ENCODE measurements at places on chromosomes 13 and 19.
A peak's percentile ranks its signal among the peaks of the same experiment; 100 is the strongest.

DNA sequence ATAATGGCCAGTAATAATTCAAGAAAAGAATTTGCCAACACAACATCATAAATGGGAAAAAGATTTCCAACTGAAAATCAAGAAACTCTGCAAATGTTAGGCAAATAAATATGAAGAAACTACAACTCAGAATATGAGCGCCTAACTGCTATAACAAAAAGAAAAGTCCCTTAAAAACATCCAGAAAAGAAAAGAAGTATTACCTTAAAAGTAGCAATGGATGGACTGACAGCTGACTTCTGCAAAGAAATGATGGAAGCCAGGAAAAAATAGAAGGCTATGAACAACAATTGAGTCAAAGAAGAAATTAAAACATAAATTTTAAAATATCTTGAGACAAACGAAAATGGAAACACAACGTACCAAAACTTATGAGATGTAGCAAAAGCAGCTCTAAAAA lies 482.3 kb upstream of the ZNF507 start:
- DNase-seq = no peak

DNA sequence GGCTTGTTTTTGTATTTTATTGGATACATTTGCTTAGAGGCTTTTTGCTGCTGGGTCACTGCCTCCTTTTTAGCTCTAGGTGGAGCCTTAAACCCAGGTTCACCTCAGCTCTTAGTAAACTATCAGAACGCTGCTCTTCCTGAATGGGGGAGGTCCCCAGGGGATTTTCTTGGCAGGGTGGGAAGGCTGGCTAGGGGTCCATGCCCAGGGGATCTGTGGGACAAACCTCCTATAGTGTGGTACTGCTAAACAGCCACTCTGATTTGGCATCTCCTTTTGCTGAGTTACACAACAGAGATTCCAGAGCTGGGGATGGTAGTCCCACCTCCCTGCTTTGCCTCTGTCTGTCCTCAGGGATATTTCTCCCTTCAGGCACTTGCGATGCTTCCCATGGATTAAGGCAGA lies 204.9 kb downstream of the ZIC5 start:
- peak; percentile 37 for DNase-seq

DNA sequence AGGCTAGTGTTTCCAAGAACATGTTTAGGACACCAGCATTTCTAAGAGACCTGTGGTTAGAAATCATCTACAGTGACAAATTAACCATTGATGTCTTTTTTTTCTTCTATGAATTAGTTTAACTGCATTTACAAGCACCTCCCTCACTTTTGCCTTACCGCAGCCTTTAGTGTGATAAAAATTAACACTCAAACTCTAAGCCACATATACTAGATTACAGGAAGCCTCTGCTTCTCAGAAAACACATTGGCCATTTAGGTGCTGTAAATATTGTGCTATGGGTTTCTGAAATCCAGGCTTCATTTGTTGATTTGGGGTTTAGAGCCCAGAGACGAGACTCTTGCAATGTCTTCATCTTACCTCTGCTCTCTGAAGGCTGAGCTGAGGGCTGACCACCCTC lies 34.6 kb upstream of the OLFM4 start:
- no peak for DNase-seq

DNA sequence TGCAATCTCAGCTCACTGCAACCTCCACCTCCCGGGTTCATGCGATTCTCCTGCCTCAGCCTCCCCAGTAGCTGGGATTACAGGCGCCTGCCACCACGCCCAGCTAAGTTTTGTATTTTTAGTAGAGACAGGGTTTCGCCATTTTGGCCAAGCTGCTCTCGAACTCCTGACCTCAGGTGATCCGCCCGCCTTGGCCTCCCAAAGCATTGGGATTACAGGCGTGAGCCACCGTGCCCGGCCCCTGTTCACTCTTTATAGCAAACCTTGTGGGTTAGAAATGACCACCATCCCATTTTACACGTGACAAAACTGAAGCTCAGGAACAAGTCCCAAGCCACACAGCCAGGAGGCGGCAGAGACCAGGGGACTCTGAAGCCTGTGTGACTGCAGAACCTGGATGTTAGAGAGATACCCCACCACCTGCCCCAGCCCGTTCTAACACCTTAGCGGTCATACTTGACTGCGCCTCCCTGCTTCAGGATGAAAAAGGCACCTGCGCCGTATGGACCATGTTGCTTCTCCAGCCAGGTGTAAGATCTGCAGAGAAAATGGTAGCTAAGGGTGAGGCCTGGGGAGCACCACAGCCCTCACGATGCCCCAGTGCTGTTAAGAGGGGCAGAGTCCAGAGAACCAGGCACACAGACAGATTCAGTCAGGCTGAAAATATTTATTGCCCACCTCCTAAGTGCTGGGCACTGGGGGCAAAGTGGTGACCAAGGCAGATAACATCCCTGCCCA lies 3.6 kb downstream of the DMAC2 start:
- DNase-seq = no peak

GRCh38 chr13:35693134-35693784 lies 216.8 kb upstream of the MAB21L1 start:
- DNase-seq = no peak

DNA sequence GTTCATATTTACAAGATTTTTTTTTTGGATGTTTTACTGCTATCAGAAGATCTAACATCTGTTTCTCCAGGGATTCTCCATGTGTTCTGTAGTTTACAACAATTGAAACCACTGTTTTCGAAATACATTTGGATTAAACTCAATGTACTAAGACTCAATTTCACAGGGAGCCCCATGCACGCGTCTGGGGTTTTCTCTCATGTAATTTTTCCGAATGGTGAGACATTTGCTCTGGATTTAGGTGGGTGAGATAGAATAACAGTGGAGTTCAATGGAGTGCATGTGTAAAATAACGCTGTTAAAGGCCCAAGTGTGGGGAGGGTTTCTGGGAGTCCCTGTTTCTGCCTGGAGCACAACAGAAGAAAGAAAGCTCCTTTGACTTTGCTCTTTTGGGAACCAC lies 330.3 kb downstream of the TSHZ3 start:
- no peak for DNase-seq

GRCh38 chr19:35204799-35205732 lies 23.5 kb downstream of the FAM187B start:
- DNase-seq = no peak

DNA sequence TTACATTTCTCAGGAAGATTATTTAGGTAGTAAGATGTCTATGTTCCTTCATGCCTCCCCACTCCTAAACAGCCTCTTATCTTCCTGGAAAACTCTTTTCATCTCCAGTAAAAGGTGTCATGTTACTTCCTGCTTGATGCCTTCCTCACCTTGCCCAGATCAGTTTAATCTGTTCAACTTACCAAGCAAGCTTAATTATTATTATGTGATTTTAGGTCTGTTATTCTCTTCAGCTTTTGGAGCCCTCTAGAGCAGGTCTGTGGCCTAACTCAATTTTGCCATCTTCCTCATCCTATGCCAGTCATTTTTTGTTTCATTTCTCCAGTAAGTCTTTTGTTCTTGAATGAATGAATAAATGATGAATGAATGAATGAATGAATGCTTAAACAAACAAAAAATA lies 528.4 kb downstream of the DCT start:
- peak; percentile 28 for DNase-seq

DNA sequence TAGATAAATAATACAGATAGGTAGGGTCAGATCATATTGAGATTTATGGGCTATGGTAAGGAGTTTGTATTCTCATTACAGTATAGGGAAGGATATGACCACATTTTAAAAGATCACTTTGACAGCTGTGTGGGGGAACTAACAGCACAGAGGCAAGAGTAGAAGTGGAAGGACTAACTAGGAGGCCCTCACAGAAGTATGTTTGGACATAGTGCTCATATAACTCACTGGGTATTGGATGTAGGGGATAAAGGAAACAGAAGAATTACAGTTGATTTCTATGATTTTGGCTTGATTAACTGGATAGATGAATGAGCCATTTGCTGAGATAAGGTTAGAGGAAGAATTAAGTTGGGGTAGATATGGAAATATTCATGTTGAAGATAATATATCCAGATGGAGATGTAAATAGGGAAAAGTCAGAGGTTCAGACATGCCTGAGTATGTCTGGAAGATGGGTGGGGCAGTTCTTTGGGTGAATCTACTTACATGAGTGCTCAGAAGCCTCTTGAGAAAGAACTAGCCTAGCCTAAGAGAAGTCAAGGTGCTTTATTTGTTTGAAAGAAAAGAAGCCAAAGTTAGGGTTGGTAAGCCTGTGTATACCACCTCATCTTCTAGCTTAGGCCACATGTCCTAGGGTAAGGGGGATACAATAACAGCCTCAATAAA lies 133.4 kb downstream of the NDFIP2 start:
- DNase-seq = no peak

- no peak for DNase-seq
These were observed 90.9 kb downstream of the SIPA1L3 start for GRCh38 chr19:37997911-37998344.

DNA sequence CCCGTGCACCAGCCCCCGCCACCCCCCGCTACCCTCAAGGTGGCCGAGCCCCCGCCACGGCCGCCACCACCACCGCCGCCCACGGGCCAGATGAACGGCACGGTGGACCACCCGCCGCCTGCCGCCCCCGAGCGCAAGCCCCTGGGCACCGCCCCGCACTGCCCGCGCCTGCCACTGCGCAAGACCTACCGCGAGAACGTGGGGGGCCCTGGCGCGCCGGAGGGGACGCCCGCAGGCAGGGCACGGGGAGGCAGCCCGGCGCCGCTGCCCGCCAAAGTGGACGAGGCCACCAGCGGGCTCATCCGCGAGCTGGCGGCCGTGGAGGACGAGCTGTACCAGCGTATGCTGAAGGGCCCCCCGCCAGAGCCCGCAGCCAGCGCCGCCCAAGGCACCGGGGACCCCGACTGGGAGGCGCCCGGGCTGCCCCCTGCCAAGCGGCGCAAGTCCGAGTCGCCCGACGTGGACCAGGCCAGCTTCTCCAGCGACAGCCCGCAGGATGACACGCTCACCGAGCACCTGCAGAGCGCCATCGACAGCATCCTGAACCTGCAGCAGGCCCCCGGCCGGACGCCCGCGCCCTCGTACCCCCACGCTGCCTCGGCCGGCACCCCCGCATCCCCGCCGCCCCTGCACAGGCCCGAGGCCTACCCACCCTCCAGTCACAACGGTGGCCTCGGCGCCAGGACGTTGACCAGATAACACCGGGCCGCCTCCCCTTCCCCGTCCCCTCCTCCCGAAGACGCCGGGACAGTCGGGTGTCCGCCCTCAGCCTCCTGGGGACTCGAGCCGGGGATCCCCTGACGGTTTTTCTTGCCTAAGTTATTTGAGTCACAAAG lies 11.3 kb upstream of the EHD2 start:
- DNase-seq = no peak

DNA sequence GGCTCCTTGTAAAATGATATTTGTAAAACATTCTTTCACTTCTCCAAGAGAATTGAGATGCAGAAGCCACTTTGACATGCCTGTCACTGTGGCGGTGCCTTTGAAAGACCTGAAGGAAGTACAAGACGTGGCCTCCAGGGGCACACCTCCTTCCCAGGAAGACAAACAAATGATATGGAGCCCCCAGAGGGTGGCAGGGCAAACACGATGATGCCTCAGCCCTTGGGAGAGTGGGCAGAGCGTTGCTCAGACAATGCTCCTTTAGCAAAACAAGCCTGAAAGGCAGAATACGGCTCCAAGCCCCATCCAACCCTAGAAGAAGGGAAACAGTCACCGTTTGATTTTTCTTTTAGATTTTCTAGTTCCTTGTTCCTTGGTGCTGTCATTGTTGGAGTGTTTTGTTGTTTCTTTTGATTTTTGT lies 9.2 kb upstream of the ATP12A start:
- no peak for DNase-seq

DNA sequence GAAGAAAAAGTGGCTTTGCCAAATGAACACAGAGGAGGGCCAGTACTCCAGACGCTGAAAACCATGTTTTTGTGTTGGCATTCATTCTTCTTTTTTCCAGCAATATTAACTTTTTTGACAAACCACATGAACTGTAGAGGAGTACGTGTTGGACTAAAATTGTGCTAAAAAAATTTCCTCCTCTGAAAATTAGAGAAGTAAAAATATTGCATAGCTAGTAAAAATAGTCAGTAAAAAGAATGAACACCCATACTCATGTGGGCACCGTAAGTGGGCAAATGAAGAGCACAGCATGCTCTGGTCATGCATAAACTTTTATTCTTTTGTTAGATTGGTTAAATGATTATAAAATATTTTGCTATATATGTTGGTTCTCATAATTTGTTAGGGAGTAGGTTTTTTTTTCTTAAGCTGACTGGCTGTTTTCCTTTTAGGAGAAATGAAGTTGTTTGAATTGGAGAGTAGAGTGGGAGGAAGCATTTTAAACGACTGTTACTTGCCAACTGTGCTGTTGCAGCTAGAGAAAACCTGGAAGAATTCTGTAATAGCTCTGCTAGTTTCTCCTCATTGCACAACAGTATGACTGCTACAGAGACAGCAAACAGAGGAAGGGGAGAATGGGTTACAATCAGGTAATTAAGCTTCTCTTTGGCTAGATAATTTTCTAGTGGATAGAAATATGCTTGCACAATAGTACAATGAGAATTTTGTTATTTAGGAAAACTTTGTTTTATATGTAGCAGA lies 222.4 kb downstream of the KCTD12 start:
- DNase-seq = no peak

- no peak for DNase-seq
These were observed 20.2 kb upstream of the ERVV-1 start for GRCh38 chr19:52993342-52994178.

DNA sequence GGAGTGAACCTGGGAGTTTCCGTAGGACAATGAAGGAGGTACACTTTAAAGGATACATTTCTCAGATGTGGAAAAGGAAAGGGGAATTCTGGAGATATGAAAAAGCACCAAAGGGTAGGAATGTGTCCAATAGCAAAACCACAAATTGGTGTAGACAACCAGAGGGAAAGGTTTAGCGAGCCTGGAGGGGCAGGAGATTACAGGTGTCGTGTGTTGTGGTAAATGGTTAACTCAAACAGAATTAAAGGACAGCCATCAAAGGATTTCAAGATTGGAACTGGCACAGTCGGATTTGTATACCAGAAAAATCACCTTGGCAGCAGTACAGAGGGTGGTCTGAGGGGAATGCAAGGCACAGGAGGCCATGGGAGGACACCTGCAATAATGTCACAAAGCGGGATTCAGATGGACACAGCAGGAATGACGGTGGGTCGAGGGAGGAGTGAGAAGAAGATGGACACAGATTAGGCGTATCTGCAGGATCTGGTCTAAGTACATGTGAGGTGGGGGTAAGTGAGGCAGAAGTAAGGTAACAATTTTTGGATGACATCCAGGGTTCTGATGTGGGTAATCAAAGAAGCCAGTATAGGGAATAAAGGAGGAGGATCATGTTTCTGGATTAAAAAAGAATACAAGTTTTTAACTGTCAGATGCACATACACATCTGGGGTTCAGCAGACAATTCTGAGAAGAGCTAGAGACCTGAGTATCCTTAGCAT lies 361.6 kb downstream of the KLF12 start:
- no peak for DNase-seq

GRCh38 chr19:19106056-19106551 lies 32.2 kb downstream of the TMEM161A start:
- DNase-seq = no peak

All from NCI-H1694 treated with DMSO at 0.1 percent for 48 hours (cell line).